Fibroblast of mammary gland (primary cell): ENCODE measurements at places on chromosomes 2 and 18.

DNA sequence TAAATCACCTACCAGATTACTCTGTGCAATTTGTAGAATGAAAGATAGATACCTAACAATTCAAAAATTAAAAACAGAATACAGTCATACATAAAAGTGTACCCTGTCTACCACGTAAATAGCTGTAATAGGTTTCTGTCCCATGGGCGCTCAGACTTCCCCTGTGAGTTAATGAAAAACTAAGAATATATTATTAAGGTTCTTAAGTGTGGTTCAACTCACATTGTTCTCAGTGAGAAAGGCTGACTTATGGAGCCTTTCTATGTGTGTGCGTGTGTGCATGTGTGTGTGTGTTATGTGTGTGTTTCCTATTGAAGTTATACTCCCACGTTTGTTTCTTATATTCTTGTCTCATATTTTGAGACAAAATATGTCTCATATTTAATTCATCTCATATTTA, 114.6 kb upstream of the CD302 start:
- DNase-seq: no peak

DNA sequence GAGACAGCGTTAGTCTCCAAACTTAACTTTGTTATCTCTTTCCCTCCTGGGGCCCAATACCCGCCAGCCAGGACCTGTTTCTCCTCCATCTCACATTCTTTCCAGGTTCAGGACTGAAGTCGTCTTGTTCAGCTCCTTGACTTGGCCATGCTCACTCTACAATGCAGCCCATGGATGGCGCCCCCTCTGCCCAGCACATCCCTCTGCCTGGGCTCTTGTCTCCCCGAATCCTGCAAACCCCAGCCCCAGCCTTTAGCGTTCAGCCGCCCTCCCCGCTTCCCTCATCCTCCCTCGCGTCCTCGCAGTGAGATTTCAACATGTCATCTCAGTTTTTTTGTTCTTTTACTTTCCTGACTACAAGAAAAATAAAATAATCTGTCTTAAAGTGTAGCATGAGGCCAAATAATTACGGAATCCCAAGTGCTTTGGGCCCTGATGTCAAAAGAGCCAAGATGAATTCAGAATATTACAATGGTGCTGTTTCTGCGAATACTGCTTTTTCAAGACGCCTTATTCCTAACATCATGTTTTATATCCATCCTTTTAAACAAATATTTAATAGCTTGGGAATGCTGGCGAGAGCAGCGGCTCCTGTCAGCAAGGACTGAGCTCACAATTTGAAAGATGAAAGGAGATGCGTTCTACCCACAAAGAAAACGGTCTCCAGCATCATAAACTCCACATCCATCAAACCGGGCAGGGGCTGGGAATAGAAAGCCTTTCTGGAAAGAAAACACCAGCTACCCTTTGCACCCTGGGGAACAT, 1.0 kb downstream of the FAM178B start:
- no peak for DNase-seq

- DNase-seq: no peak
Observed at GRCh38 chr18:46405832-46406538, 251.0 kb downstream of the LOXHD1 start.

GRCh38 chr2:39512941-39513340, 75.9 kb upstream of the MAP4K3 start:
- DNase-seq: no peak

DNA sequence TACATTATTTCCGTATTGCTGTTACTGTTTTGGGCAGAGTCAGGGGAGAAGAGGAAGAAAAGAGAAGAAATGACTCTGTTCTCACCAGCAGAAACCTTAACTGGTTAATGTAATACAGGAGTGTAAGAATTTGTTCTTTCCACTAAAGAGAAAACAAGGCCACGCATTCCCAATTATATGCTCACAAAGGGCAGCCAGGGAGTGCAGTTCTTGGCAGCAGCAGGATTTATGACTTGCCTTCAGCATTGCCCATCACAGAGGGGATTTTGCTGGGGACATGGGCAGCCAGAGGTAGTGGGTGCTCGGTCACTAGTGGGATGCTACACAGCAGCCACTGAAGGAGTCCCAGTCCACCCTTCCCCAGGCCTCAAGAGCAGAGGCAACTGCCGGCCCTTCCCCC, 18.4 kb downstream of the MREG start:
- no peak for DNase-seq

DNA sequence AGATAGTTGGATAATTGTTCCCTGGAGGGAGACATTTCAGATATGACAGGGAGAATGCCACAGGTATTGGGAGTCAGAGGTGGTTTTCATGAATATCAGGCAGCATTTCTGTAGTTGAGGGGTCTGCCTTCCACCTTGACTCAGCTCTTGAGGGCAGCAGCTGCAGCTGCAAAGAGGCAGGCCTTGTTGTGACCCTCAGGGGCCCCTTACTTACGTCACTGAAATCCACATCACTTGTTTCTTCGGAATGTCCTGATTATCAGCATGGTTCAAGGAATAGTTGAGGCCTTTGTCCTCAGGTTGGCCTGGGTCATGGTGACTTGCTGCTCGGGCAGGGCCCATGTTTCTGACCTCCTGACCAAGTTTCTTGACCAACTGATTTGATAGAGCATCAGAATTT, 46.9 kb downstream of the TMEM17 start:
- DNase-seq: no peak

- DNase-seq: no peak
Observed at GRCh38 chr2:2400286-2401038, 69.4 kb upstream of the MYT1L start.

- no peak for DNase-seq
Observed at GRCh38 chr2:73532381-73532780, 109.8 kb downstream of the NAT8 start.

DNA sequence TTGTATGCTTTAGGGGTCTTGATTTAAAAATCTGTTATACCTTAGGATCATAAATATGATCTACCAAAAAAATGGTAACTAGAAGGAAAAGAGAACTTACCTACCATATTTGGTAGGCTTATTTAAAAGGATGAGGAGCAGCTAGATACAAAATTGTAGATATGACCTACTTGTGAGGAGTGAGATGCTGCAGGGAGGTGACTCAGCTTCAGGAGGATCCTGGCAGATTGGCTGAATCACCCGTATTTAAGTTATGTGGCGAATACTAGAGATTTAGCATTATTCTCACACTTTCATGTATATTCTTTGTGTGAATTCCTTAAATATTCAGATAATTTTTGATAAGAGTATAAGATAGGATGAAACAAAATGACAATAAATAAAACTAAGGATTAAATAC, 657.3 kb upstream of the LINC00305 start:
- DNase-seq: no peak

GRCh38 chr2:190789074-190790004, 91.3 kb upstream of the GLS start:
- DNase-seq: no peak

DNA sequence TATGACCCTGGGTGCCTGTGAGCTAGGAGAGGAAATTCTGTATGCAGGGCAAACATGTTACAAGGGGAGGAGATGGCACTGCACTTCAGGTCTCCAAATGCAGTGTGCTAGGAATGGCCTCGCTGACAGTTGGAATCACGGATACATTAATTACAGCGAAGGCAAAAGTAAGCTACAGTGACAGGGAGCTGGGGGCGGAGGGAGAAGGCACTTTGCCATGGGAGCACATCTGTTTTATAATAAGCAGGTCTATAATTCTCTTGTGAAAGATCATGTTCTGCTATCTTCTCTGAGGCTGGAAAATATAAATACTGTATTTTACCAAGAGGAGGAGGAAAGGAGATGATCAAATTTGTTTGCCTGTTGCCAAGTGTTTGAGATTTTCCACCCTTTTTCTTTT, 56.3 kb upstream of the FZD5 start:
- DNase-seq: peak; percentile 10

DNA sequence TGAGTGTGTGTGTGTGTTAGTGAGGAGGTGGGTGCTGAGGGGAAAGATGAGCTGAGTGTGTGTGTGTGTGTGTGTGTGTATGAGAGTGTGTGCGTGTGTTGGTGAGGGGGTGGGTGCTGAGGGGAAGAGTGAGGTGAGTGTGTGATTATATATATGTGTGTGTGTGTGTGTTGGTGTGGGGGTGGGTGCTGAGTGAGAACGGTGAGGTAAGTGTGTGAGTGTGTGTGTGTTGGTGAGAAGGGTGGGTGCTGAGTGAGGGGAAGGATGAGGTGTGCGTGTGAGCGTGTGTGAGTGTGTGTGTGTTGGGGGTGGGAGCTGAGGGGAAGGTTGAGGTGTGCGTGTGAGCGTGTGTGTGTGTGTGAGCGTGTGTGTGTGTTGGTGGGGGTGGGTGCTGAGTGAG, 322.0 kb upstream of the NT5C1B start:
- DNase-seq: no peak

- no peak for DNase-seq
Observed at GRCh38 chr2:138475277-138475776, 26.2 kb upstream of the SPOPL start.

GRCh38 chr2:10385933-10386773, 62.0 kb downstream of the ODC1 start:
- peak; percentile 67 for DNase-seq

DNA sequence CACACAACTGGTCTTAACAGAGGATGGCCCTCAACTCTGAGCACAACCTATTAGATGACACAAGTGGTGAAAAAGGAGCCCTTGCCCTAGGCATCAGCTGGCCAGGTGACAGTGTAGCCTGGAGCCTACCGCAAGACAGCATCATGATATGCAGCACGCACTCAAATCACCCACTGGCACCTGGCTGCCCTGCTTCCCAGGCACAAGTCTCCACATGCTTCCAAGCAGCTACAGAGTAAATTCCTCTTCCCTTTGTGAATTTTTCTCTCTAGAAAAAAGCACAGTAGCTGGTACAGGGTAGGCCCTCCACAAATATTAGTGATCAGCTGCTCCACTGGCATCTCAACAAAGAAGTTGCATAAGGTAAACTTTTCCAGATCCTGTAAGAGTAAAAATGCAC, 6.0 kb downstream of the FBXO15 start:
- DNase-seq: no peak

DNA sequence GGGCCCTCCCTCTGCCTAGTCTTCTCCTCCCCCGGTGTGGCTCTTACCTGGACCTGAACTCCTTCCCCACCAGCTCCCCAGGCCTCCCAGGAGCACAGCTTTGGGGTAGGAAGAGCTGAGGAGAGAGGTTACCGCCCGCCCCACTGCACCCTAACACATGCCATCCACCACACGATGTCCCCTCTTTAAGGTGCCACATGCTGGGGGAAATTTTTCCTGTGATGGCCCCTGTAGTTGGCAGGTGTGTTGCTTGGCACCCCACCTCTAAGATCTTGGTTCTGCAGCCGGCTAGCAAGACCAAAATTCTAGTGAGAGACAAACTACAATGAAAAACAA, 6.9 kb upstream of the TEX261 start:
- DNase-seq: no peak

GRCh38 chr18:38421021-38421420, 855.4 kb upstream of the CELF4 start:
- DNase-seq: no peak

DNA sequence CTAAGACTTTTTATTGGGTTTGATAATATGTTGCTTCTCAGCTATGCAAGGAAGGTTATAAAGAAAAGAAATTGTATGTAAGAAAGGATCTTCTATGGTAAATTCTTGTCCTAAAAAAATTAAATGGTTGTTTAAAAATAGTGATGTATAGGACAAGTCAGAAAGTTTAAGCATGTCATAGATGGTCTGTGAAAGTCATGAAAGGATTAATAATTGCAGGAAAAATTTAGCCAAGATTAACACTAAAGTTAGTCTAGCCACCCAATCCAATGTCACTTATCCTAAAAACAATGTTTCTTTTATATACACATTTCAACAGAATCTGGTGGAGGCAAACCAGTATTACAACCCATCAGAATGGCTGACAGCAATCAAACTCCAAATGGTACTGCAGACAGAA, 1046.7 kb upstream of the SLC39A10 start:
- DNase-seq: no peak

- no peak for DNase-seq
Observed at GRCh38 chr18:33195795-33196194, 244.7 kb downstream of the CCDC178 start.

GRCh38 chr2:167490455-167490854, 602.2 kb downstream of the XIRP2 start:
- no peak for DNase-seq

- no peak for DNase-seq
Observed at GRCh38 chr18:37138456-37138855, 309.5 kb downstream of the KIAA1328 start.

DNA sequence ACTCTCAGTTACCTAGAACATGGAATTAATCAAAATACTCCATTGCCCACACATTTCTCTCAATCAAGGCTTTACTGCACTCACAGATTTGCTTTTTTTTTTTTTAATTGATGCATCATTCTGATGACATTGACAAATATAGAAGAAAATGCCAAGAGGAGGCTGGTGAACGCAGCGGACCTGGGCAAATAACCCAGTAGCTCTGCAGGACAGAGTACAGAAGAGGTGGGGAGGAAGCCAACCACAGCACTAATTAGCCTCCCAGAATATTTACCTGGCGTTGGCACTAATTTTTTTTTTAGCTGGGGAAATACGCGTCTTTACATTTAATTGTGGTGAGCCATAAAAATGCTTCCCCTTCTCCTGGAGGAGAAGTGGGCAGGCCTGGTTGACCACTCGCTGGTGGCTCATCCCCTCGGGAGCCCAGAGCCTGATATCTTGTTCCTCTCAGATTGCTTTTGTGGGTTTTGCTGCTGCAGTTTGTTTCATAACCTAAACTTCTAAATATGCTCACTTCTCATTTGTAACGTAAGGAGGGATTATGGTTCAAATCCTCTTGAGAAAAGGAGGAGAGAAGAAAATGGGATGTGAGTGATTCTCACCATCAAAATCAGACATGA, 165.8 kb upstream of the EPB41L3 start:
- DNase-seq: no peak

DNA sequence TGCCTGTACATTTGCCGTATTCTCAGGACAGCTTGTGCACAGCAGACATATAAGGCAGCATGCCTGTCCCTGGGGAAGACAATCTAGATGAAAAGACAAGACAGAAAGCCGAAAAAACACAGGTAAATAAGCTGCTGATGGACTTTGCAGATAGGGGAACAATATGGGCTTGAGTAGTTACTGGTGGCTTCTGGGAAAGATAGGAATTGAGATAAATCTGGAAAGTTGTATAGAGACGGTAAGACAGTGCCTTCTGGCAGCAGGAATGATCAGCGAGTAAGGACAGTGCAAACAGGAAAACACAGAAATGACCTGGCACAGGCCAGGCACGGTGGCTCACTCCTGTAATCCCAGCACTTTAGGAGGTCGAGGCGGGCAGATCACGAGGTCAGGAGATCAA, 70.2 kb downstream of the FAM124B start:
- DNase-seq: no peak

DNA sequence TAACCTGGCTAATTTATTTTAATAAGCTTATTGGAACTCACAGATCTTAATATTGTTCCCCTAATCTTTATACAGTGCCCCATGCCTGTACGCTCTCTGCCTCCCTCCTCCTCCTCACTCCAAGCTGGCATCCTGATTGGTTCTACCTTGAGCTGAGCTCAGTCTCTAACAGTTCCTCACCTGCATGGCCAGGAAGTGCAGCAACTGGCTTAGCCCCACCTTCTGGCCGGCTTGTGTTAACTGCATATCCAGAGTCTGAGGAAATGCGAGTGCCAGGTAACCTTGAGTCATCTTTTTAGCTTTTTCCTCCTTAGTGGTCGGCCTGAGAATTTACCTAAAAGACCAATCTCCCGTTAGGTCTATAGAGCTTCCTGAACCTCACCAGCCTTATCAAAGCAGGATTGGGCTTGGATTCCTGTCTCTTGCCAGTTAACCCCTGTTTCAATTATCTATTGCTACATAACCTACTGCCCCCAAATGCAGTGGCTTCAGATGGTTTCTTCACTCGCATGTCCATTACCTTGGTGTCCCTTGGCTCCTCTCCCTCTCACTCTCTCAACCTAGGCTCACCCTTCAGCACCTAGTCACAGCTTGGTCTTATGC, 89.5 kb upstream of the STK39 start:
- no peak for DNase-seq

GRCh38 chr2:233402346-233402745, 48.1 kb downstream of the DGKD start:
- DNase-seq: no peak
